ENCODE measurements at places on chromosomes 16 and 17. TPM values are rescaled to one million over a fixed set of nuclear protein-coding genes. Genes with fewer than 3 reads are reported as not detected.

The ABCC3 gene
- total RNA-seq: 3.6 TPM

The TVP23B gene
- total RNA-seq: 46.3 TPM

The FHOD1 gene
- 27.0 TPM for total RNA-seq

The TRIM47 gene
- total RNA-seq: 56.0 TPM

The SLC5A10 gene
- total RNA-seq: not detected

The SLC22A31 gene
- total RNA-seq: 0.18 TPM

The SBK1 gene
- total RNA-seq: 0.04 TPM

The GPRC5B gene
- 58.7 TPM for total RNA-seq

The HBA1 gene
- total RNA-seq: not detected

The EVPLL gene
- total RNA-seq: not detected

The PSMB3 gene
- 367 TPM for total RNA-seq

The MLYCD gene
- total RNA-seq: 2.0 TPM

The TNP2 gene
- not detected for total RNA-seq

- DNase-seq: no peak
These were observed 75.8 kb downstream of the PITPNC1 start for GRCh38 chr17:67452681-67453554.

GRCh38 chr16:280991-281659, 734 bp downstream of the ARHGDIG start:
- no peak for DNase-seq

GRCh38 chr16:57916735-57917438, 54.0 kb downstream of the CNGB1 start:
- DNase-seq: no peak

- no peak for DNase-seq
These were observed 1.5 kb downstream of the CLDN7 start for GRCh38 chr17:7260651-7261378.

DNA sequence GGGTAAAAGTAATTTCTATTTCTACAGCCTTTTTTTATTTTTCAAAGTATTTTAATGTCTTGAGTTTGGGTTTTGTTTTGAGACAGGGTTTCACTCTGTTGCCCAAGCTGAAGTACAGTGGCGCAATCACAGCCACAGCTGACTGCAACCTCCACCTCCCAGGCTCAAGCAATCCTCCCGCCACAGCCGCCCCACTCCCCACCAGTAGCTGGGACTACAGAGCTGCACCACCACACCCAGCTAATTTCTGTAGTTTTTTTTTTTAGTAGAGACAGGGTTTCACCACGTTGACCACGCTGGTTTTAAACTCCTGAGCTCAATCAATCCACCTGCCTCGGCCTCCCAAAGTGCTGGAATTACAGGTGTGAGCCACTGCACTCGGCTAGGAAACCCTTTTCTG, 44.0 kb downstream of the TUBD1 start:
- DNase-seq: no peak

DNA sequence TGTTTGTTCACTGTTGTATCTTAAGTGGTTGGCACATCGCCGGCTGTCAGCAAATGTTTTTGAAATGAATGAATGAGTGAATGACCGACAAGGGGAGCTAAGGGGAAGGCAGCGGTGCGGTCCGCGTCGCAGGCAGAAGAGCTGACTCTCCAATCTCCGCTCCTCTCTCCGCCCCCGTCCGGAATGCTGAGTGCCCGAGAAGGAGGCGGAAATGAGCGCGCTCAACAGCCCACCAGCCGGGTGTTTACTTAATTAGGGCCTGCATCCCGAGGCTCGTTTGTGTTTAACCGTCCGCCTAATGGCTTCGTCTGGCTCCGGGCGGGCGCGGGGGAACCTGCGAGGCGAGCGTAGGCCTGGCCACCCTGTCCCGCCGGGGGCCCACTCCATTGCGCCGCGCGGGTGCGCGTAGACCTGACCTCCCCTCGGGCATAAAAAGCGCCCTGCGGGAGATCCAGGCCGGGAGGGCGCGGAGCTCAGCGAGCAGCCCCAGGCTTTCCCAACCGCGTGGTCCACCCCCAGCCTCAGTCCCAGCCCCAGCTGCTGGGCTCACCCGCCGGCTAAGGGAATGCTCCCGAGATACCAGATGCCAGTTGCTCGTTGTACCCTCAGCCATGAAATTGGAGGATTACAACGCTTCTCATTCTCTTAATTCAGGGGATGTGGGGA, 2.5 kb upstream of the CDH3 start:
- no peak for DNase-seq

GRCh38 chr16:87966685-87967185, 15.5 kb downstream of the BANP start:
- no peak for DNase-seq

DNA sequence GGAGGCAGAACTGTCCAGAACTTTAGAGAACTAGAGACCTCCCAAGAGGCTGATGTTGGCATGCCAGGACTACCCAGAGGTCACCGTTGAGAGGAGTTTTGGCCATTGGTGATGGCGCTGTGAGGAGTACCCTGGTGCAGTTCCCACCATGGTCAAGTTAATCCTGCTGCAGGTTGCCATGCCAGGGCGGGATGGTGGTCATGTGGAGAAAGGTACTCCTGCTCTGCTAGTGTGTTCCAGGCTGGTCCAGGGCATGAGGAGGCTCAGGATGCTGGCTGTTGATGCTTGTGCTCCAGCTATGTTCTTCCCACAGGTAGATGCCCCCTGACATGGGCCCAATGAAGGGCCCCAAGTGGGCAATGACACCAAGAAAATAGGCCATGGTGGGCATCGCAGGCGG, 4.1 kb upstream of the PHF12 start:
- no peak for DNase-seq

- peak; percentile 33 for DNase-seq
These were observed 5.0 kb upstream of the SDR42E1 start for GRCh38 chr16:82016263-82016662.

DNA sequence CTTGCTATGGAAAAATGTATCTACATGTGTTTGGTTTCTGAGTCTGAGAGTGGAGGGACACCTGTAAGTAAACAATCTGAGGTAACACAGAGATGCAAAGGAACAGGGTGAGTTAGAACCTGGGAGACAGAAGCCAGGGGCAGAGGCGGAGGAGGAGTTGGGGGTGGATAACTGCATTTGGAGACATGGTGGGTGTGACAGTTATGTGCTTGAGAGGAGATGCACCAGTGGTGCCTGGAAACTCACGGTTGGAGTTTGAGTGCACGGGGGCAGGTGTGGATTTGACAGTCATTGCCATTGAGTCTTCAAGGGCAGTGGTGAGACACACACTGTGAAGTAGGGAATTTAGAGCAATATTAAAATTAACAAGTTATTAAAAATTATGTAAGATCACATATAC, 6.5 kb downstream of the NUP93 start:
- DNase-seq: no peak

GRCh38 chr17:44990994-44991393, 22.9 kb upstream of the C1QL1 start:
- no peak for DNase-seq

DNA sequence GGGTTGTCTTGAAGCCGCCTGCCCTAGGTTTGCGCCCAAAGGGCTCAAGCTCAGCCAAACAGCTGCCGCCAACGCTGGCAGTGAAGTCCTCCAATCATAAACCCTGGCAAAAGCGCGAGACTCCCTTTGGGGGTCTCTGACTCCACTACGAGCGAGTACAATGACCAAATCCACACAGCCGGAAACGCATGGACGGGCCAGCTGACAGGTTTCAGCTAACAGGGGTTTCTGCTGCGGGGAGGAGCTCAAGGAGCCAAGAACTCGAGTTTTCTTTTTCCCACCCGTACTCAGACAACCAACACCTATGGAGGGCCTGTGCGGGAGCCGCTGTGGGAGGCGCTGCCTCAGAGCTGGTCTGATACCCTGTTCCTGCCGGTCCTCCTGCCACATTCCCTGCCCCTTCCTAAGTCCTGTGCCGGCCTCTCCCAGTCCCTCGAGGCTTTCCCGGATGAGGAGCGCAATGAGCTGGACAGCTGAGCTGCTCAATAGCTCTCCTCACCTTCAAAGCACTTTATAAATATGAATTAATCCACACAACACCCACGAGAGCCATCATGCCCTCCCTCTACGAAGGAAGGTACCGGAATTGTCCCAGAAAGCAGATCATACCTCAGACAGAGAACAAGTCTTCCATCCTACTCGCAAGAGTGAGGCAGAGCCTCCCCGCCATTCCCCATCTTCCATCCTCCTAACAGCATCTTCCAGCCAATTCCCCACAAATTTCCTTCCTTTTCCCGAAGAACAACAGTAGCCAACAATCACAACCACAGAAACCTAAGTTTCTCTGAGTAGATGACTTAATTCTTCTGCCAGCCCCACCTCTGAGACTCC, 6.1 kb downstream of the ABR start:
- no peak for DNase-seq

GRCh38 chr16:80171199-80171598, 369.6 kb upstream of the DYNLRB2 start:
- no peak for DNase-seq

DNA sequence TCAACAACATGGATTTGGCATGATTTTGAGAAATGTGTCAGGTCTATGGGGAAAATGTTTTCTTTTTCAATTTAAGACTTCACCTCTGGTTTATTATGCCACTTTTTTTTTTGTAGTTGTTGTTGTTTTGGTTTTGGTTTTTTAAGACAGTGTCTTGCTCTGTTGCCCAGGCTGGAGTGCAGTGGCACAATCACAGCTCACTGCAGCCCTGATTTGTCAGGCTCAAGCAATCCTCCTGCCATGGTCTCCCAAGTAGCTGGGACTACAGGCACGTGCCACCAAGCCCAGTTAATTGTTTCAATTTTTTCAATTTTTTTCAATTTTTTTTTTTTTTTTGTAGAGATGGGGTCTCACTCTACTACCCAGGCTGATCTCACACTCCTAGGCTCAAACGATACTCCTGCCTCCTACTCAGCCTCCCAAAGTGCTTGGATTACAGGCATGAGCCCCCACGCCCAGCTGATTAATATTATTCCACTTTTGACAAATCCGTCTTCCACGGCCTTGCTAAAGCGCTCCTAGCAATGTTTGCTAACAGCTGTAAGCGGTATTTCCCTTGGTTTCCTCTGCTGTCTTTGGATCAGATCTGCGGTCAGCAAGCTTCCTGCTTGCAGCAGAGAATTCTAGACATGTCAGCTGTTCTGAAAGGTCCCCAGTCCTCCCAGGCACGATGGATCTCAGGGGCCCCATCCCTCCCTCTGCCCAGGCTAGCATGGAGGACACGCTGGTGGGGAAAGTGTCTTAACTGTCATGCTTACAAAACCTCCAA, 7.0 kb upstream of the MILR1 start:
- no peak for DNase-seq

DNA sequence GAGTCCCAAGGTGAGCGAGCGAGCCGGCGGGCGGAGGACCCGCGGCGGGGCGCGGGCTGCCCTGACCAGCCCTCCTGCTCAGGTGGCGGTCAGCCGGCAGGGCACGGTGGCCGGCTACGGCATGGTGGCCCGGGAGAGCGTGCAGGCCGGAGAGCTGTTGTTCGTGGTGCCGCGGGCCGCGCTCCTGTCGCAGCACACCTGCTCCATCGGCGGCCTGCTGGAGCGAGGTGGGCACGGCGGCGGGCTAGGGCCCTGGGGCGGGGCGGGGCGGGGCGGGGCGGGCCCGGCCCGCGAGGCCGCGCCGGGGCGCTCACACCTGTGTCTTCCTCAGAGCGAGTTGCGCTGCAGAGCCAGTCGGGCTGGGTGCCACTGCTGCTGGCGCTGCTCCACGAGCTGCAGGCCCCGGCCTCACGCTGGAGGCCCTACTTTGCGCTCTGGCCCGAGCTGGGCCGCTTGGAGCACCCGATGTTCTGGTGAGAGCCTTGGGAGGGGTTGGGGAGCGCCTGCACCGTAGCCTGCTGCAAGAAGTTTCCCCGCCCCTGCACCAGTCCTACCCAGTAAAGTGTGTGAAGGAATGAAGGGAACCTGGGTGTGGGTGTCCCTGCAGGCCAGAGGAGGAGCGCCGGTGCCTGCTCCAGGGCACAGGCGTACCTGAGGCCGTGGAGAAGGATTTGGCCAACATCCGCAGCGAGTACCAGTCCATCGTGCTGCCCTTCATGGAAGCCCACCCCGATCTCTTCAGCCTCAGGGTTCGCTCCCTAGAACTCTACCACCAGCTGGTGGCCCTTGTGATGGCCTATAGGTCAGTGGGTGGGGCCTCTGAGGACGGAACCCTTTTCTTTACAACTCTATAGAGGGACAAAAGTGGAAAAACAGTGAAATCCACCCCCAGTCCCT, 802 bp downstream of the SETD6 start:
- DNase-seq: no peak

DNA sequence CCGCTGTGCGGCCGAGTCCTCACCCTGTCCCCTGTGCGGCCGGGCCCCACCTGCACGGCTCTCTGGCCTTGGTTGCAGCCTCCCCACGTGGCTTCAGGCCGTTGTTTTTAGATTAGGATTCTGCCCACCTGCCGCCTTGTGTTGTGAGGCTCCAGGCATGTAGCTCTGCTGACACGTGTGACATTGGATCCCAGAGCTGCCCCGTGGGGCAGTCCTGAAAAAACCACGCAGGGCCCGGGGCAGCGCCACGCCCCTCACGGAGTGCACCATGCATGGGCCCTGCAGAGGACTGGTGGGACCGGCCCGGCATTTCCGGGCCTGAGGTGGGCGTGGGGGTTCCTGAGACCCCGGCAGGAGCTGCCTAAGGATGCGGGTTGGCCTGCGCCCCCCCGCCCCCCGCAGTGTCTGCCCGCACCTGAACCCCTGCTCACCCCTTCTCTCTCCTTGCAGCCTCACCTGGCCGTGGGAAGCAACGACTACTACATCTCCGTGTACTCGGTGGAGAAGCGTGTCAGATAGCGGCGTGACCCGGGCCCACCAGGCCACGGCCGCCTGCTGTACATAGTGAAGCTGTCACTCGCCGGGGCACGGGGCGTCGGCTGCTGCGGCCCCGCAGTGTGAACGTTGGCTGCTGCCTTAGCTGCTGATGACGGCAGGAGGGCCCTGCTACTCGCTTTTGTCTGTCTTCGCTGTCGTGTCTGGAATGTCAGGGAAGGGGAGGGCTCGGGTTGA, 27.7 kb upstream of the CHMP6 start:
- DNase-seq: no peak

GRCh38 chr16:29653471-29653870, 9.6 kb upstream of the SPN start:
- no peak for DNase-seq

GRCh38 chr17:82457073-82457928, 1.2 kb upstream of the NARF start:
- no peak for DNase-seq

- no peak for DNase-seq
These were observed 11.1 kb downstream of the CRYBA1 start for GRCh38 chr17:29257756-29258155.

- DNase-seq: no peak
These were observed 3.6 kb upstream of the WDR81 start for GRCh38 chr17:1720856-1721386.
